GM23248 (cell line): ENCODE measurements at places on chromosomes 13 and 19. TPM values are rescaled to one million over a fixed set of nuclear protein-coding genes. Genes with fewer than 3 reads are reported as not detected.

- H3K27ac ChIP-seq: no peak overlapping the region
- H3K36me3 ChIP-seq: no peaks in the 10 kb centered on the region
- H3K4me3 ChIP-seq: no peak overlapping the region
- no peaks in the 10 kb centered on the region for H3K27me3 ChIP-seq
Measured at GRCh38 chr19:38583985-38584305, 33.8 kb downstream of the MAP4K1 start.

DNA sequence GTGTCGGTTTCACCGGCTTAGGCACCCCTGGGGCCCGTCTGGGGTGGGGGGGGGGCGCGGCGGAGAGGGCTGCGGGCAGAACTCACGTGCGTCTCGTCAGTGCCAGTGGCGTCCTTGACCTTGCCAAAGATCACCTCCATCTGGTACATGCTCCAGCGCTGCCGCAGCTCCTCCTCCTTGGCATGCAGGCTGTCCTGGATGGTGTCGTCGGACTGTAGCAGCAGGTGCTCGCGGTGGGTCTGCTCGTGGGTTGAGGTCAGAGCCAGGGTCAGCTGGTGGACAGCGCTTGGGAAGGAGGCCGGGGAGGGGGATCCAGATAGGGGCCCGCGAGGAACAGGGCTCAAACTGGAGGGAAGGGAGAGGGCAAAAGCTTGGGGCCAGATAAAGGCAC, 4.7 kb upstream of the RGL3 start:
- no peak for DNase-seq
- no peak overlapping the region for H3K27ac ChIP-seq
- H3K4me3 ChIP-seq: no peak overlapping the region
- H3K27me3 ChIP-seq: no peaks in the 10 kb centered on the region; the same call in 1 of the 2 replicates

DNA sequence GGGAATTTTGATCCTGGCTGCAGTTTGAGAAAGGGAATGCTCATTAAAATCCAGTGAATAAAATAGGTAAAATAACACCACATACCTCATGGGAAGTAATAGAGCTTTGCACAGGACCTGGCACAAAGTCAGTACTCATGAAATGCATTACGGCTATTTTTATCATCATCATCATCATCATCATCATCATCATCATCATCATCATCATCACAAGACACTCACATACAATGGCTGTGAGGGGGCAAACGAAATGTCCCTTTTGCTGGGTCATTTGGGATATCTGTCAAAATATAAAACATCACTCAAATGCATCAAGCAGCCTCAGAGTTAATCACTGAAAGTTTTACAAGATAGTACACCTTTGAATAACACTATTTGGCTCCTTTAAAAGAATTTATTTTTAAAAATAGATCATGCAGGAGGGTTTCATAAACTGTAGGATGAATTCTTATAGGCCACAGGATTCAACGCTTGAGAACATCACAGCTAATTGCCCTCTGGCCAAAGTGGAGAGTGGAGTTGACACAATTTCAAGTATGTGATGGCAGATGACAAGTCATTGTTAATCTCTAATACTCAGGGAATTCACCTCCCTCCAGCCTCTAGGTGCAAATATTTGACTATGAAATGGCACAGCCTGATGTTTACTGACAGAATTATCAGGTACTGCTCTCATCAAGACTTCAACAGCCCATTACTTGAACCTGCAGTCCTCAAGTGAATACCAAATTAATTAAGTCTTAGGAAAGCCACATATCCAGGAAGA, 14.2 kb upstream of the ZNF599 start:
- H3K4me1 ChIP-seq: no peaks in the 10 kb centered on the region
- H3K27me3 ChIP-seq: no peaks in the 10 kb centered on the region

DNA sequence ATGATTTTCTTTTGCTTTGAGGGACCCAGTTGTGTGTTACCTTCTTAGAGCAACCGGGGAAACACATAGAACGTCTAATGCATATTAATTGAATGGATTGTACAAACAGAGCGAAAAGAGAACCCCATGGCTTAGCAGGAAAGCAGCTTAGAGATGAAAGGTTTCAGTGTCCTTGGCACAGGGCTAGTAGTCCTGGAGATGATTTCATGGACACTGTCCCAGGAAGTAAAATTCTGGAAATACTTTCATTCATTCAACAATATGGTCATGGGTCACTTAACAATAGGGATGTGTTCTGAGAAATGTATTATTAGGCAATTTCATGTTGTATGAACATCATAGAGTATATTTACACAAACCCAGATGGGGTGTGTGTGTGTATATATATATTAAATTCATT, 9.7 kb upstream of the FUT2 start:
- no peak for DNase-seq
- no peaks in the 10 kb centered on the region for H3K36me3 ChIP-seq
- H3K4me3 ChIP-seq: no peak overlapping the region
- H3K27me3 ChIP-seq: no peaks in the 10 kb centered on the region
- H3K4me1 ChIP-seq: no peaks in the 10 kb centered on the region

GRCh38 chr13:75468098-75468497, 13.9 kb downstream of the TBC1D4 start:
- peak; percentile 56 for DNase-seq
- peaks cover 16% of the 10 kb centered on the region; the same call in 1 of the 2 replicates for H3K4me1 ChIP-seq
- H3K27ac ChIP-seq: peak overlapping the region; percentile 27
- peak overlapping the region; percentile 50 for H3K4me3 ChIP-seq
- no peaks in the 10 kb centered on the region for H3K27me3 ChIP-seq

DNA sequence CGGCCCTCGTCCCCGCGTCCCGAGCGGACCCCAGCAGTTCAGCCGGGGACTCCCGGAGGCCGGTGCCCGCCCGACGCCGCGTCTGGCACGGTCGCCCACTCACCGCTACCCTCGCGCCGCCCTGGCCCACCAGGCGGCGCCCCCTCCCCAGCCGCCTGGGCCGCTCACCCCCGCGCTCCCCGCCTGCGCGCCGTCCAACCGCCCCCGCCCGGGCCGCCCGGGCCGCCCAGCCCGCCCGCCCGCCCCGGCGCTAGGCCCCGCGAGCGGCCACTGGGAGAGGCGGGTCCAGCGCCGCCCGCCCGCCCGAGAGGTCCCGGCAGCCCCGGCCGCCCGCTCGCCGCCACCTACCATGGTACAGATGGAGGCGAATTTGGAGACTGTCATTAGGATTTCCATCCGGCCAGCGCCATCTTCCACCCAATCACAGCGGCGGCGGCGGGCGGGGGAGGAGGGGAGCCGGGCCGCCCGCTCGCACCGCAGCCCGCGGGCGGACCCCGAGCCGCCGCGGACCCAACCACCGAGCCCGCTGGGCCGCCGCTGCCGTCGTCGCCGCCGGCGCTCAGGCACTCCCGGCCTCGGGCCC, at the start of gene USP12:
TSS of gene USP12 (minus strand) at position 568 of the 583 bp plus-strand sequence. CDS start at position 396, 172 bp downstream.
- no peaks in the 10 kb centered on the region for H3K27me3 ChIP-seq
- H3K27ac ChIP-seq: peak within 1 kb of the TSS; percentile 98
- H3K36me3 ChIP-seq: no peaks in the 10 kb centered on the region
- no peak for DNase-seq
- H3K4me1 ChIP-seq: peaks cover 31% of the 10 kb centered on the region

ZNF700 gene
- total RNA-seq: 6.3 and 6.8 TPM in 2 replicates

SPACA4 gene
- total RNA-seq: not detected in 2 replicates

TNFSF13B gene
- total RNA-seq: 0.13 and 2.5 TPM in 2 replicates

CFAP97D2 gene
- total RNA-seq: not detected in 2 replicates

TBC1D4 gene
- 13.5 and 19.3 TPM in 2 replicates for total RNA-seq
